ENCODE measurements at places on chromosomes 13 and 19.

DNA sequence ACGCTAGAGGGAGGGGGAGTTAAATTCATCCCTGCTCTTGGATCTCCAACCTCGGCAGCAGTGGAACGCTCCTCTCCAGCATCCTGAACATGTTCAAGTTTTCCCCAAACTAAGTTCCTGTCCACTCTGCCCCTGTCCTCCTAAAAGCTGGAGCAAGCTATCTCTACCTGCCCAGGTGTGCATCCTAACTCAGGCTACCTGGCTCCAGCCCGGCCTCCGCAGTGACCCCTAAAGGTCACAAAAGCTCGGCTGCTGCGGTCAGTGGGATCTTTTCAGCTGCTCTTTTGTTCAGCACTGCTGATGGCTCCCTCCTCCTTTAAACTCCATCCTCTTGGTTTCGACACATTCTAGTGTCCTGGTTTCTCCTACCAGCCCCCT is 1.4 kb downstream of the DCUN1D2 start:
- DNase-seq, result peak; percentile 28

DNA sequence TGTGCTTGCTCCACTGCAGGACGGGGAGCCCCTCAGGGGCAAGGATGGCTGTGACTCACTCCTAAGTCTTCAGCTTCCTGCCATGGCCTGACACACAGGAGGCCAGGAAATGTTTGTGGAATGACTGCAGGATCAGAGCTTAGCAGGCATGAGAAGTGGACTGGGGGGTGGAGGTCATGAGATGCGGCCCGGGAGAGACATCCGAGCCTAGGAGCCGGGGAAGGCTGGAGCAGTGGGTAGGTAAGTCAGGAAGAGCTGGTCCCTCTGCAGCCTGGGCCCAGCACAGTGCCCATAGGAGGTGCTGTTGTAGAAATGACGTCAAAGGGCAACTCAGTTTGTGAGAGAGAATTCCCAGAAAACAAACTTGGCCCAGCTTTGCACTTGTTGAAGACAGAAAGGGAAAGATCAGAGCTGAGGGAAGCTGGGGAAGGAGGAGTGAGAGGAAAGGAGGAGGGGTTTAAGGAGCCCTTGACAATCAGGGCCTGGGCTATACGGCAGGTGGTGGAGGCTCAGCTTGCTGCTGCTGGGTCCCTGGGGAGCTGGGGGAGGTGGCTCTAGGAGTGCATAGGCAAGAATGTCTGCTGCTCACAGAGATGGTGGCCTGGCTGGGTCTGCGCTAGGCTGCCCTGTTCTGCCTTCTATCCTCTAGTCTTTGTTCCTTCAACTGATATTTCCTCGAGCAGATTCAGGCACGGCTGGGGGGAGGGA is 18.5 kb downstream of the POU2F2 start:
- peak; percentile 97 for DNase-seq

DNA sequence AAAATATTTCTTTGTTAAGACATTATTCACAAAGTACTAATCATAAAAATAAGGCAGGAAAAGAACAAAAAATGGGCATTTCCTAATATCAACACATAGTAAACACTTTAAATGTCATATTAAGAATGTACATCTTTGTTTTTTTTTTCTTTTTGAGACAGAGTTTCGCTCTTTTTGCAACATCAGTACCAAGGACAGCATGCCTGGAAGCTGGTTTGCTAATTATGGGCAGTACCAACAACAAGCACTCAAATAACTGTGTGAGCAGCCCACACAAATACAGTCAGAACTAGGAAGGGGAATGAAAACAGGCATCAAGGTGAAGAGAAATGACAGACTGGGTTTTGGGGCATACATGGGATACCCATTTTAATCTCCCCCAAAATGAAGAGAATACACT is 788.0 kb upstream of the SLITRK1 start:
- no peak for DNase-seq

- no peak for DNase-seq
Measured at GRCh38 chr13:97851269-97851668, 102.2 kb upstream of the IPO5 start.

DNA sequence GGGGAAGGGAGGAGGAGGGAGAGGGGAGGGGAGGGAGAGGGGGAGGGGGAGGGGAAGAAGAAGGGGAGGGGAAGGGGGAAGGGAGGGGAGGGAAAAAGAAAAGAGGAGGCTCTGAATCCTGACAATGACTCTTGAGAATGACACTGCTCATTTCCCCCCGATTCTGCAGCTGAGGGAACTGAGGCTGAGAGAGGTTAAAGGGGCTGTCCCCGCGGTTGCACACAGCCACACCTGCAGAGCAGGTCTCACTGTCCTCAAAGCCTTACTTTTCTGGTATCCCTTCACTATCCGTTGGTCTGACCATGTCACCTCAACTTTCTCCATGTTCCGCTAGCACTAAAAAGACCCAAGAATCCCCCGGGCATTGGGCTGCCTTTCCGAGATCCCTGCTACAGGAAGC is 35.4 kb downstream of the CYP4F2 start:
- no peak for DNase-seq

GRCh38 chr13:70310396-70311119 is 202.3 kb upstream of the KLHL1 start:
- no peak for DNase-seq

DNA sequence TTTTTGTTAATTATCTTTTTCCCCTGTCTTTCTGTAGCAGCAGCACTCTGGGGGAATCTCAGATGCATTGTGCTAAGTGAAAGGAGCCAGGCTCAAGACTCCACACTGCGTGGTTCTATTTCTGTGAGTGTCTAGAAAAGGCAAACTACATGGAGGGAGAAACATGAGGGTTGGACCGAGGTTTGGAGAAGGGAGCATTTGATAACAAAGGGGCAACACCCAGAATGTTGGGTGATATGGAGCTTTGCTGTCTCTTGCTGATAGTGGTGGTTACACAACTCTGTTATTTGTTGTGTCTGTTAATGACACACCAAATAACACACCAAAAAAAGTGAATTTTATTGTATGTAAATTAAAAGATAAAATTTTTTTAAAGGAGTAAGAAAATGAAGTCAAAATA is 107.8 kb downstream of the COL4A2 start:
- DNase-seq, result no peak

GRCh38 chr19:54178581-54179261 is 5.8 kb upstream of the TMC4 start:
- no peak for DNase-seq

GRCh38 chr13:104868806-104869205 is 1666.7 kb downstream of the EFNB2 start:
- no peak for DNase-seq

- DNase-seq, result no peak
Measured at GRCh38 chr19:3413796-3414327, 47.5 kb downstream of the NFIC start.

DNA sequence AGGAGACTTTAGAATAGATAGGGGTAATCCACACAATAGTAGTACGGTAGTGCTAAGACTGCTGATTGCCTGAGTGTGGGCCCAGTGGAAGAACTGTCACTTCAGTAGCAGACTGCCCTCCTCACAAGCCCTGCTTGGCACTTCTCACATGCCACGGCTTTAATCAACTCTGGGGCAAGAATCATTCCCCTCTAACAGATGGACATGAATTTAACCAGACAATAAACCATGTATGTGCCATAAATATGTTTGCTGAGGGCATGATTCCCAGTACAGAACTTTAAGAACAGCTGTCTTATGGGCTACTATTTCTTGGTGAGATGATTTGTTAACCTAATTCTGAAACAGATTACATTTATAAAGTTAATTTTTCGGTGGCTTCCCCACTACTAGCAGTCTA is 22.0 kb downstream of the DPY19L3 start:
- no peak for DNase-seq

- peak; percentile 36 for DNase-seq
Measured at GRCh38 chr13:109211616-109212015, 574.8 kb downstream of the IRS2 start.

- DNase-seq, result no peak
Measured at GRCh38 chr13:39783051-39783450, 127.6 kb downstream of the COG6 start.

DNA sequence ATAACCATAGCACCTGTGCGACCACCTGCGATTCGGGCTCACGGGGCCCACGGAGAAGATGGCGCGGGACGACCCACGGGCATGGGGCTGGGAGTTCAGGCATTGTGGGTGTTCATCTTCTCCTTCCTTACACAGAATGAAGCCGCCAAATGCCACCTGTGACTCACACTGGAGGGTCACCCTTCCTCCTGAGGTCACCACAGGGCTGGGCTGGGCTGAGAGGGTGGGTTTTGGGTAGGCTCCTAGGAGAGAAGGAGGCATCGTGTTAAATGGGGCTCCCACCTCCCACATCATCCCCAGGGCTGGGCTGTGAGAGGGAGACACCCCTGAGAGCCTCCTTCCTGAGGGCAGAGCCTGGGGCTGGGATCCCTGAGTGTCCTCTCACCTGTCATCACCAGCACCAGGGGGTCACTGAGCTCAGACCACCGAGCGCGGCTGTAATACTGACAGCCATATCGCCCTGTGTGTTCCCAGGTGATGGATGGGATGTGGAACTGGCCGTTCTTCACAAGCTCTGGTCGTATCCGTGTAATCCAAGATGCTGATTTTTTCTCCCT is 1.4 kb downstream of the LILRB2 start:
- no peak for DNase-seq

- no peak for DNase-seq
Measured at GRCh38 chr19:35248310-35249145, at the start of gene LSR. LSR (plus strand) TSS chr19:35249002; CDS start chr19:35249023, 21 bp downstream.

DNA sequence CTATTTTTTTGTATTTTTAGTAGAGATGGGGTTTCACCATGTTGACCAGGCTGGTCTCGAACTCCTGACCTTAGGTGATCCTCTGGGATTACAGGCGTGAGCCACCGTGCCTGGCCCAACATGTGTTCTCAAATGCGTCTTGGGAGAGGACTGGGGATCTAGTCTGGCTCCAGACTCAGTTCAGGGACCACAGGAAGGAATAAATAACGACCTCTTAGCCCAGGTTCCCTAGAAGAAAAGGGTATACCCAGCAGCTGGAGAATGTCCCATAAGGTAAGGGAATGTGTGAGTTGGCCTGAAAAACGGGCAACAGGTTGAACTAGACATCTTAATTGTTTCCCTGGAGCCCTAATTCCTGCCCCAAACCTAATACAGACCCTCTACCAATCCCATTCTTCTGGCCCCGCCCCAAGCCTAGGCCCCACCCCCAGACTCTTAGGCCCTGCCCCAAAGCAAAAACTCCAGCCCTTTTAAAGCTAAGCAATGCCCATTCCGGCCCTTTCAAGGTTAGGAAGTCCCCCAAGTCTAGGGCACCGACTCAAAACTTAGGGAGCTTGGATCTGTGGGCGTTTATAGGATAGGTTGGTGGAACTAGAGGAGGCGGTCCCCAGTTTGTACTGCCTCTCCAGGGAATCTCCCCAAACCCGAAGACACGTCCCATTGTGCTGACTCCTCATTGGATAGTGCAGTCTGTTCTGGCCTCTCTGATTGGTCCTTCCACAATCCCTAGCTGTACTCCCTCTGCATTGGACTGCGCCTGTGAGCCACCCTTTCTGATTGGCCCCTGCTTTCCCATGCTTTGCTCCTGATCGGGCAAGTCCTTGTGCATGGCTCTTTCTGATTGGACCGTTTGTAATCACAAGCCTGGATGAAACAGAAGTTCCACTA is 5.4 kb upstream of the LRFN1 start:
- DNase-seq, result peak; percentile 17

DNA sequence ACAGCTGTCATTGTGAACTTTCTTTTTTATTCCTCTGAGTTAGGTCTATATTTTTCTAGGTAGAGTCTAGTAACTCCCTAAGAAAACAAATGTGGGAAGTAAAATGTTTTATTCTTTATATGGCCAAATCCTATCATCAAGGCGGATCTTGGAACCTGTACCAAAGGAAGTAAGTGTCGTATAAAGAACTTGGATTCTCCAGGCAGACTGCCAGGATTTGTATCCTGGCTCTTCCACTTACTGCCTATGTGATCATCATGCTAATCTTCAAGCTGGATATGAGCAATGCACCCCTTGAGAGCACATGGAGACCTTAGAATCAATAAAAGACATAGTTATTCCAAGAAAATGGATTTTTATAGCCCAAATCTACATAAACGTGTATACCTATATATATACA is 286.5 kb downstream of the PCDH17 start:
- DNase-seq, result no peak

- peak; percentile 67 for DNase-seq
Measured at GRCh38 chr13:43664700-43665191, 122.0 kb downstream of the ENOX1 start.

DNA sequence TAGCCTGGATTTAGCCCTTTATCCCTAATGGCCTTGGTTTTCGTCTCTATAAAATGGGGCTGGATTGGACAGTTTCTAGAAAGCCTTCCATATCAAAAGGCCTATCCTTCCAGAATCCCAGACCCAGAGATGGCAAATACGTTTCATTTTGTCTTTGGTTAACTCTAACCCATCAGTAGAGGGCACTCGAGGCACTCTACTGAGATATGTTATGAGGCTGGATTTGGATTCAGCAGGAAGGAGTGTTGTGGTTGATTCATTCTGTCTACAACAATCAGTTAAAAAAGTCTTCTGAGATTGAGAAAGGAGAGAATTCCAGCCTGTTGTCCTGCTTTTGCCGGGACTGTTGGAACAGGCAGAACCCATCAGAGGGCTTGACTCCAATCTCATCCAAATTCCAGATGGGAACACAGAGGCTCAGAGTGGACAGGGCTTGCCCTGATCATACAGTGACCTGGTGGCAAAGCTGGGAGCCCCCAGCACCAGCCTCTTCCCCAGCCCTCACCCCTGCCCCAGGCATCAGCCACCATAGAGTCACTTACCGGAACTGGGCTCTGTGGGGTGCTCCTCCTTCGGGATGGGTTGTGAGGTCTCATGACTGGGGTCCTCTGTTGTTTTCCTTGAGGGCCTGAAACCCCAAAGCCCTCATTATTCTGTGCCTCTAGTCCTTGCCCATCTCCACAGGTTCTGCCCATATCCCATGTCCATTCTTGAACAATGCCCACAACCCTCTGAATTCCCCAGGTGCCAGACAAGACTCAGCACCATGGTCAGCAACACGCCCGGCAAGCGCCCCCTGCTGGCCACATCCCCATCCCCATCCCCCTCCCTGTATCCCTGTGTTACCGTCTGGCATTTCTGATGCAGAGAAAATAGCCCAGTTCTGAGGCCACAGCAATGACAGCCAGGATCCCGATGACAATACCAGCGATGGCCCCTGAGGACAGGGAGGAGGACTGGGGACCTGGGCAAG is 12.3 kb upstream of the ZNF180 start:
- peak; percentile 60 for DNase-seq

GRCh38 chr13:99105160-99105559 is 95.5 kb upstream of the UBAC2 start:
- DNase-seq, result no peak

- DNase-seq, result peak; percentile 2
Measured at GRCh38 chr19:9528757-9529336, 9.6 kb downstream of the ZNF426 start.

GRCh38 chr19:48813123-48813913 is 2.5 kb upstream of the BCAT2 start:
- no peak for DNase-seq
